ENCODE measurements at places on chromosomes 6 and 20. TPM values are rescaled to one million over a fixed set of nuclear protein-coding genes. Genes with fewer than 3 reads are reported as not detected.

Gene CDH22
- not detected for total RNA-seq

DNA sequence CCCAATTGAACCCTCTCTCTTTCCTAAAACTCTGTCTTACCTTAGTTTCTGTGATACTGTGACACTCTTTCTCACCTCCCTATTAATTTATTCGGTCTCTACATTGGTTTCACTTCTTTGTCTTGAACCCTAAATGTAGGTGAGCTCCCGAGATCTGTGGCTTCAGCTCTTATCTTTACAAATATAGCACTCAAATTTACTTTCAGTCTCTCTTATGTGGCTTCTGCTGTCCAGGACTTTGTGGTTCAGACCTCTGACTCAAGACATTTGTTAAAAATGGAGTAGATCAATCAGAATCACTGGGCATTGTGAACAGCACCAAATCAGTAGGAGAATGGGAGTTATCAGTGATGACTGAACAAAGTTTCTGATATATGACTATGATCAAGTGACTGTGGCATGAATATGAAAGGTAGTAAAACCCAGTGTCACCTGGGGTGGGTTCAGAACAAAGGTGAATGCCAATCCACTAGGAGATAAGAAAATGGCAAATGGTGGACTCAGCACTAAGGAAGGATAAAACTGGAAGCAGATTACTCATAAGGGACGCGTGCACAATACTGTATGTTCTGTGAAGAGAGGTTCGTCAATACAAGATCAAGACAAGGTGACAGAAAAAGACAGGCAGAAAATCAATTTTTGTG, 27.2 kb downstream of the IL17F start:
- DNase-seq: no peak

Gene ADTRP
- total RNA-seq: not detected

Gene RSPO3
- total RNA-seq: not detected

GRCh38 chr6:37988696-37989095, 169.2 kb downstream of the ZFAND3 start:
- no peak for DNase-seq

- DNase-seq: no peak
Measured at GRCh38 chr6:42970871-42971612, 7.9 kb downstream of the PEX6 start.

Measured in SK-MEL-5 (cell line).